ENCODE measurements at places on chromosomes 5 and 9.

DNA sequence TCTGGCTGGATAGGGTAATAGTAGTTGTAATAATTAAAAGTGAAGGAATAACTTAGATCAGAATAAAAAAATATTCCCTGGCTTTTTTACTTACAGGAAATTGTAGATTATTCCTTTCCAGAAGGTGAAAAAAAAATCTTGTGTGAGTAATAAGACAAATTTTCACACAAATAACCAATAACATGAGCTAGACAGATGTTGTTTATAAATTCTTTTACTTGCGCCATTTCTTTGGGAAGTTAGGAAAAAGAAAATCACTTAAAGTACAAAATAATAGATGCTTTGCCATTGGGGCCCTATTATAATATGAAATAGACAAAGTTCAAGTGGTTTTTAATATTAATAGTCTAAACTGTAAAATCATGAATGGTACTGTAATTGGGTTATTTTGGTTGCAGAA lies 204.1 kb downstream of the ARRDC3 start:
- DNase-seq = no peak

DNA sequence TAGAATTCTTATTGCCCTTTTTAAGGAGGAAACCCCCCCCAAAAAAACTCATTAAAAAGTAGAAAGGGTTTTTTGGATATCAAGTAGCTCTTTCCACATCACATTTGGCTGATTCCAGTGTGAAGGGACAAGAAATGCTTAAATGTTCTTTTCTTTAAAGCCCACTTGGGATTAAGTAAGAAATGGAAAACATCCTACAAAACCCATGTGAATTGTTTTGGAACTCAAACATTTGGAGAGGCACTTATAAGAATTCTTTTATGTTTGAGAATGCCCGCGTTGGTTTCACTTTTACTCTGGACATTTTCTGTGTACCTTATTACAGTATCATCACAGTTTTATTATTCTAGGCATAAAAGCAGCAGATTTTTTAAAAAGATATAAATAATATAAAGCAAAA lies 301.1 kb upstream of the ACTBL2 start:
- DNase-seq = no peak

GRCh38 chr5:111694133-111694532 lies 62.9 kb downstream of the NREP start:
- no peak for DNase-seq

GRCh38 chr9:13616491-13617035 lies 337.1 kb upstream of the MPDZ start:
- no peak for DNase-seq

- DNase-seq = no peak
Observed at GRCh38 chr5:5165541-5166002, 25.4 kb downstream of the ADAMTS16 start.

- DNase-seq = no peak
Observed at GRCh38 chr5:71864730-71865601, 145.9 kb downstream of the CARTPT start.

DNA sequence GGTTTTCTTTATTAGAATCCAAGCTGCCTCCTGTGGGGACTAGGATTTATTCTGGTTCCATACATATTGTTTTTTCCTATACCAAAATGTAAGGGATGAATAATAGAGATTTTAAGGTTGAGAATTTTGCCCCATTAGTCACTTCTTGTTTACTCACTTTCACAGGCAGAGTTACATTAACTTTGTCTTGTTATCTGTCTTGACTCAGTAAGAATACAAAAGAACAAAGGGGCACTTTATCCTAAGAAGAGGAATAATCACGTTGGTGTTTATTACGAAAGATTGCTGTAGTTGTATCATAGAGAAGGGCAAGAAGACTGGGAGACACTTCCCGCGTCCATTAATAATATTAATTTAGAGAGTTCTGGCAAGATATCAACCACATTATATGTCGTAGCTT lies 599.7 kb upstream of the FTMT start:
- no peak for DNase-seq

GRCh38 chr9:5336688-5337087 lies 3.0 kb downstream of the RLN1 start:
- no peak for DNase-seq

- DNase-seq = no peak
Observed at GRCh38 chr5:61617995-61618525, 286.0 kb downstream of the ZSWIM6 start.

DNA sequence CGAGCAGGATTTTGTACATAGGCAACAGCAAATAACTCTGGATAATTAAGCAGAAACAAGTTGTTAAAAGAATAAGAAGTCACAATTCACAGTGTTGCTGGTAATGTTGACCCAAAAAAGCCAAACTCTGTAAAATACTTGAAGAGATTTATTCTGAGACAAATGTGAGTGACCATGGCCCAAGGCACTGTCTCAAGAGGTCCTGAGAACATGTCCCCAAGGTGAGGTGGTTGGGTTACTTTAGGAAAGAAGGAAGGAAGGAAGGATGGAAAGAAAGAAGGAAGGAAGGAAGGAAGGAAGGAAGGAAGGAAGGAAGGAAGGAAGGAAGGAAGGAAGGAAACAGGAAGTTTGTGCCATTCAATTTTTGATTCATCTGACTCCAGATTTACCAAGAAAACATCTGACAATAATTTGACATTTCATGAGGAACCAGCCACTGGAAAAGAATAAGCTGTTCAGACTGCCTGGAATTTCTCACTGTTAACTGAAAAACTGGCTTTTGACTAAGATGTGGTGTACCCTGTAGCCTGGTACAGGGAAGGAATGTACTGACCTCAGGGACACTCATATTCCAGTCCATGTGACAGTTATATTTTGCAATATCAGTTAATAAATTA lies 295.9 kb upstream of the TNC start:
- no peak for DNase-seq

Data from NCI-H446 (cell line).